NCI-H2081 treated with DMSO at 0.1 percent for 48 hours (cell line): ENCODE measurements at places on chromosomes 7 and 10.

- DNase-seq = no peak
Observed at GRCh38 chr10:79248341-79249185, 98.7 kb upstream of the PPIF start.

GRCh38 chr7:111568870-111569462, 6.7 kb upstream of the IMMP2L start:
- DNase-seq = no peak

DNA sequence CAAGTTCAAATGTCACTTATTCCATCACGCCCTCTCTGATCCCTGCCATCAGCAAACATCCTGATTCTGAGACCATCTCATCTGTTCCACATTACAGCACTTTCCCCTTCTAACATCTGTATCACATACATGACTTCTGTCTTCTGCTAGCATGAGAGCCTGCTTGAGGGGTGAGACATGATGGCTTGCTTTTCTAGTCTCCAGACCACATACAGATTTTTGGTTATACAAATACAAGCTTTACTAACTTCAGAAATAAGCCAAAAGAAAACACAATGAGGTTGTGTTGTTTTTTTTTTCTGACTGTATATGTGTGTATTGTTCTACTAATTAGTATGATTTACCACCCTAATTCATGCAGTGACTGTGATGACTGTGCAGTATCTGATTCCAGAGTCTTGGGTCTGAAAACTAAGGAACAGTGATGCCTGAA, 34.3 kb downstream of the NAPEPLD start:
- DNase-seq = no peak

- DNase-seq = no peak
Observed at GRCh38 chr10:84201682-84202081, 7.3 kb downstream of the CDHR1 start.

- DNase-seq = no peak
Observed at GRCh38 chr7:28986765-28987110, 28.6 kb upstream of the TRIL start.

- no peak for DNase-seq
Observed at GRCh38 chr10:129742742-129743550, 221.1 kb downstream of the EBF3 start.

DNA sequence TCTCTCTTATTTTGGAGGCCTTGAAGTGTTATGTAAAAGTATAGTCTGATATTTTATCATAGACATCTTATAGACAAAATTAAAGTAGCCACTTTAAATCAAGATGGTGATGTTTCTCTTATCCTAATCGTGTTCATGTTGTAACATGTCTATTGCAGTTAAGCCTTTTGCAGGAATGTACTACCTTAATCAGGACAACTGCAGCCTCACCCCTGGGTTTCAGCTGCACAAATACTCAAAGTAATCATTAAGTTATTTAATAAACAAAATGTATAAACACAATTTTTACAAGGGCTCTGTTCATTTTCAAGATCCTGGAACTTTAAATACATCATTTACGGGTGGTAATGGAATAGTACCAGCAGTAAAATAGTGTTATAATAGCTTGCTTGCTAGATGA, 14.4 kb upstream of the KIF5B start:
- DNase-seq = no peak

DNA sequence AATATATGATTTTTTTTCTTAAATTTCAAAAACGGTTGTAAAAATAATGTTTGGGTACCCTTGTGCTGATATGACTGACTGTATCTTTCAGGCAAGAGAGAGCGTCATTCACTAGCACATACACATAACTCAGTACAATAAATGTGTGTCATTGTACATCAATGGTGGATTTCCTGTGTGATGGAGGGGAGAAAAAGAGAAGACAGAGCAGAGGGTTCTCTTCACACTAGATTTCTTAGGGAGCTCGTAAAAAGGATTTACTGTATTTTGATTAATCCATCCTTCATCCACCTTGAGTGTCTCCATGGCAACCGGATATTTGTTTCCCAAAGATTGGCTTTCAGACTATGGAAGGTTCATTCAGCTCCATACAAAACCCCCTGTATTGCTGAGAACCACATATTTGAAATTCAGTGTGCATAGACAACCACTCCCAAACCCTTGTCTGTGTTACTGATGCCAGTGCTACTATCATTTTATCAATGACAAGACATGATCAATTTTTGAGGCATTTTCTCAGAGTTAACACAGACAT, 150.6 kb downstream of the AKR1D1 start:
- DNase-seq = no peak

GRCh38 chr10:26950934-26951333, 90.2 kb upstream of the ABI1 start:
- no peak for DNase-seq

GRCh38 chr10:86261941-86262687, 104.5 kb downstream of the GRID1 start:
- peak; percentile 7 for DNase-seq

GRCh38 chr7:28647076-28647421, 234.7 kb downstream of the CREB5 start:
- DNase-seq = no peak

GRCh38 chr7:6360841-6361240, 86.9 kb downstream of the DAGLB start:
- DNase-seq = no peak

DNA sequence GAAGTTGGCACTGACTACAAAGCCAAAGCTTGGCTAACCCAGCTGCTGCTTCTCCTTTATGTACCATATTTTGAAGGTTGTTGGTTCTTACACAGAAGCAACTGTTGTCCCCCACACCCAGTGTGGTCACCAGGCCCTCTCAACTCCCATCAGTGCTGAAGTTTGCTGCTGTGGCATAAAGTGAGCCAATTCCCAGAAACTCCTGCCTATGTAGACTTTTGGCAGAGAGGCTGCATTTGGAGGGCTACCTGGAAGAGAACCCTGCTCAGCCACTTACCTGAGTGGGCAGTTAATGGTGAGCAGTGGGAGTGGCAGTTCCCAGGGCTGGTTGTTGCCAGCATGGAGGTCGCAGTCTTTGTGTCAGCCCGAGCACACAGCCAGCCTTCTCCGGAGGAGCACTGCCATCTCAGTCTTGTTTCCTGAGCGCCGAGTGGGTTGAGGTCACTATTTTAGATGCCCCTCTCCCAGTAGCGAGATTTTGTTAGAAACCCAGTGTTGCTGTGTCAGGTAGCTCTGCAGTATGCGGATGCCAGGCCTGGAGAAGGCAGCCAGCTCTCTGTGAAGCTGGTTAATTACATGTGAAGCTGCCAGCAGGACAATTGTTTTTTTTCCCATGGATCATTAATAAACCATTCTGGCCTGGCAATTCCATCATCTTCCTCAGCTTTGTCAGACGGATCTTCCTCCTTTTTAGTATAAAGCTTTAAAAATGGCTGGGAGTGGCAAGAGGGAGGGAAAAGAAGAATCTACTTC, 24.5 kb downstream of the LRRC4 start:
- no peak for DNase-seq

DNA sequence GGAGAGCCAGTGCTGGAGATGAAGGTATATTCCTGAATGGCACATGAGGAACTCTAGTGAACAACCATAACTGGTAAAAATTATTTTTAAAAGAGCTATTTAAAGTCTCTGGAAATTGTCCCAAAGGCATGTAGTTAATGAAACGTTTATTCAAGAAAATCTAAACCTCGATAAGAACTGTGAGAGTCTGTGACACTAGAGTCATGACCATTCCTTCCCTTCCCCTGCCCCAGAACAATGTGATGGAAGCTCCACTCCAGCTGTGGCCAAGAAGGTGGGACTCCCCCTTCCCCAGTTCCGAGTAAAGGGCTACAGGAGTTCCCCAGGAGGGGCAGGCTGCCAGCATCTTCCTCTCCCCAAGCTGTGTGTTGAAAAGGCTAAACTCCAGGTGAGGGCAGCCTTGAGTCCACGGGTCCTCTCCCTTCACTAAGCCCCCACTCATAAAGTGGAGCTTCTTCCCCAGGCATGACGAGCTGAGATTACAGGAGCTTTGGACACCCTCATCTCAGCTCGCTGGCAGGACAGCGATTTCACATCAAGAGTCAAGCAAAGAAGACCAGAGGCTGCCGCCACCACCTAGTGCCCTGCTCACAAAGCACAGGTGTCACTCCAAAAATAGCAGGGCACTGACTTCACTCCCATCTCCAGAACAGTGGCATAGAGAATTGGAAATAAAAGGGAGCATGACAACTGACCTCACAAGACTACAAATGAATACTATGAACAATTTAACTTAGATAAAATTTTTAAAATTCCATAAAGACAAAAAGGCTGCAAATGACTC, 68.5 kb downstream of the NHLRC2 start:
- DNase-seq = no peak
